ENCODE measurements at places on chromosomes 1 and 21.
A peak's percentile ranks its signal among the peaks of the same experiment; 100 is the strongest.

- DNase-seq = no peak
Measured at GRCh38 chr1:207059881-207060280, 6.8 kb downstream of the PFKFB2 start.

DNA sequence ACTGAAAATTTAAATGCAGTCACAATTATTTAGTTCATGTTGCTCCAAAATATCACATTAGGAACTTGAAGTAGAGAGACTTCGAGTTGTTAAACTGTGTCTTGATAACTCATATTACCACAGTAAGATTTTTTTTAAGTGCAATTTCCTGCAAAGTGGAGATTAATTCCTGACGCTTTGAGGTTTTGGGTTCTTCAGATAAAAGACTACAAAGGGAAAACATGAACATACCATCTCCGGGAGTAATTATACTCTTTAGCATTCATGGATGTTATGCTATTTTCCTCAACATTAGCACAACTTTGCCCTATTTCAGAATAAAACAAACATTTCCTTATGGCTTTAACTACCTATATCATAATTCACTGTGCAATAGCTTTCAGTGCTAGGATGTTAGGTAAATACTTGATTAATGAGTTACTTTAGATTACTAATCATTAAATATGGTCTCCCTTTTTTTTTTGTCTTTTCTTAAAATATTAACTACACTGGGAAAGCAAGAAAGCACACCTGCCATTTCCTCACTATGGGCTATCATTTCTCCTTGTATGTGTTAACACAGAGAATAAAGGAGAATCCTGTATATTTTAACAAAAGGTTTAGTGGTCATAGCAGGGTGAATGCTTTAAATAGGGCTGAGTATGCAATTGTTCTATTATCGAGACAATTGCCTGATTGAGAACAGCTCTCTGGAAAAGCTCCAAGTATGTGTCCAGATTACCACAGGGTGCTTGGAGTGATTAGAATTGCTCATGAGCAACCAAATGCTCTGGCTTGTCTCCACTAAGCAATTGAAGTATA is 252.5 kb upstream of the C1orf105 start:
- DNase-seq = peak; percentile 40

GRCh38 chr1:54010415-54011117 is 7.4 kb downstream of the LDLRAD1 start:
- no peak for DNase-seq

- no peak for DNase-seq
Measured at GRCh38 chr1:161928056-161928455, 95.6 kb downstream of the OLFML2B start.

DNA sequence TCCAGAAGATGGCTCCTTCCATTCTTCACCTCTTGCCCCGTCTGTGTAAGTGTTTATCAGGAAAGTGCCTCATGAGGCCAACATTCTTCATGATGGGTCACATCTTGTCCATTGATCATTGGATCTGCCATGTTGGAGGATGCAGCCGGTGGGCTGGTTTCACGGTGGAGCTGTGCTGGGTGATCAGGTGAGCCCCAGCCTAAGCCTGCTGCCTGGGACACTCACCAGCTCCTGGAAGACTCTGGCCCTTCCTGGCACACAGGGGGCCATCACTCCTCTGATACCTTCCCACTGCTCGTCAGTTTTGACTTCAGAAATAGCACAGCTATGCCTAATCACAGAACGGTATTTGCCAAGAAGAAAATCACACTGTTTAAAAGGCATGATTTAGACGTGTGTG is 38.3 kb downstream of the UBASH3A start:
- DNase-seq = no peak

DNA sequence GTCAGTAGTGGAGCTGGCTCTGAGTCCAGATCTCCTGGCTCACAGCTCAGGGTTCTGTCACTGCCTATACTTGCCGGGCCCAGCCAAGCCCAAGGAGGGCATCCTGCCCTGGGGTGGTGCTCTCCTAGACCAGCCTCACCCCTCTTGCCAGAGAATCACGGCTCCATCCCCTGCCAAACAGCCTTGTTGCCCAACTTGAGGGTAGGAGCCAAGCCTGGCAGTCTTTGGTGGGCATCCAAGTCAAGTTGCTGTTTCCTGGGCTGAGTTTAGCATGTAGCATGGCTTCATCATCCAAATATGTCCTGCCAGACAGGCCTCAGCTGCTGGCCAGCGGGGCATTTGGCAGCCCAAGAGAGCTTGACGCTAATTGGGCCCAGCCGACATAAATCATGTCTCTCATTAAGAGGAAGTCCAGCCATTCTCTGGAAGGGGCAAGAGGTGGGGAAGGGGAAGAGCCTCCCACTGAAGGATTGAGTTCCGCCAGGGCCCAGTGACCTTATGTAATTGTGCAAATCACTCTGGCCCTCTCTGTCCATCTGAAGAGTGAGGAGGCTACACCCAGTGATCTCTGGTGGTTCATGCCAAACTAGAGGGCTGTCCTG is 22.6 kb upstream of the TRABD2B start:
- peak; percentile 51 for DNase-seq

DNA sequence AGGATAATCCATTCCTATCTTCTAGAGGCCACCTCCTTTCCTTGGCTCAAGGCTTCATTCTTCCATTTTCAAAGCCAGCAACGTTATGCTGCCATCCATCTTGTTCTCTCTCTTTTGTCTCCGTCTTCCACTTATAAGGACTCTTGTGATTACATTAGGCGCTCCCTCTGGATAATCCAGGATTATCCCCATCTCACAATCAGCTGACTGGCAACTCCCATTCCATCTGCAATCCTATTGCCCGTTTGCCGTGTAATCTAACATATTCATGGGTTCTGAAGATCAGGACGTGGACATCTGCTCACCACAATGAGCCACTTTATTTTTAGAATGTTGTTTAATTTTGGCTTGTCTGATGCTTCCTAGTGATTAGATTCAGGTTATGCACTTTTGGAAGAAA is 89.3 kb downstream of the EBNA1BP2 start:
- no peak for DNase-seq

GRCh38 chr1:235739124-235739523 is 89.5 kb upstream of the GNG4 start:
- DNase-seq = no peak

- no peak for DNase-seq
Measured at GRCh38 chr1:79737193-79737592, 730.7 kb upstream of the ADGRL4 start.

DNA sequence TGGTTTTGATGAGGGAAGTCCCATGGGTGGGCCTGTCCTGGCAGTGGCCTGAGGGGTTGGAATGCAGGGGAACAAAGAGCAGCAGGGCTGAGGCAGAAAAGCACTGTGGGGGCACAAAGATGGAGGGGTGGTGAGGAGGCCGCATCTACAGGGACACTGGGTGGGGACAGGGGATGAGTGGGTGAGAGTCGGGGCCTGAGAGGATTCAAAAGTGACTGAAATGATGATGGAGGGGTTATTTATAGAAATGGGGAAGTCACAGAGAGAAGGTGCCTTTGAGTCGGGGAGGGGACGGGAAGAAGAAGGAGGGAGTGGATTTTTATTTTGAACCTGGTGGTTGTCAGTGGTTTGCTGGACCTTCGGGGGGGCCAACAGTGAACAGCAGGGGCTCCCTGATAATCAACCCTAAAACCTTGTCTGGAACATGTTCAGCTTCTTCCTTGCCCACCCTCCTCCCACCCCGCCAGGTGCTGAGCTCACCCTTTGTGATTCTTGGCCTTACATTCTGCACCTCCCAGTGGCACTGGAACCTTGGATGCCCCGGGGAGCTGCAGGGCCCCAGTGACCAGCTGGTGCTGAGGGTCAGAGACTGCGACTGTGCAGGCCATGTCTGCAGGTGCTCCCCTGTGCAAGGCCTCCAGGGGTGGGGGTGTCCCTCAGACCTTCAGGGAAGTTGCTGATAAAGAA is 42.9 kb downstream of the IER5 start:
- DNase-seq = no peak

GRCh38 chr1:118982821-118983557 is 5.2 kb downstream of the TBX15 start:
- DNase-seq = no peak

GRCh38 chr1:3846541-3846940 is 10.5 kb downstream of the CEP104 start:
- DNase-seq = no peak

DNA sequence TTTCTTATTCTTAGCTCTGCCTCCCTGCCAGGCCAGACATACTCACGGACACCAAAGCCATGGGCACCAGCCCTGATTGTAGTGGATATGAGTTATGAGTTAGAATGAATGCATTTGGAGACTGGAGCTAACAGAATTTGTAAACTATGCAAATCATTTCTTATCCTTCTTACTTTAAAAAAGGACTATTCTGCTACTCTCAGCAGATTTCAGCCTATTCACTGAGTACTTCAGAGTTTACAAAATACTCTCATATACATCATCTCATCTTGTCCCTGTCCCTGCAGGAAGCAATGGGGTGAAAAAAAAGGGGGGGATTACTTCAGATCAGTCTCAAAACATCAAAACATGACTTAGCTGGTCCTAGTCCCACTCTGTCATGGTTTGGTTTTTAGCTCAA is 541.4 kb upstream of the PLXNA2 start:
- no peak for DNase-seq

DNA sequence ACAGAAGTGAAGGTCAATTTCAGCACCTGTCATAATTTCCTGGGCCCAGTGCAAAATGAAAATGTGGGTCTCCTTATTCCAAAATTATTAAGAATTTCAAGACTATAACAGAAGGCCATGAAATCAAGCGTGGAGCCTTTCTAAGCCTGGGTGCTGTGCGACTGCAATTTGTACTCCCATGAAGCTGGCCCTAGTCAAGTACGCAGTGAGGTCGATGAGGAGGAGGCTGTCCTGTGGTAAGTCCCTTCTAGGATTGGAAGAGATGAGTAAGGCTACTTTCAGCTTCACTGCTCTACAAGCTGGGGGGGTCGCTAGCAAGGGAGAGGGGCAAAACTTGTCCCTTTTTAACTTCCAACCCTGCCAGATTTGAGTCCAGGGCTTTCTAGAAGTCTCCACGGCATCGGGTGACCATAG is 410 bp upstream of the NUDC start:
- DNase-seq = no peak

GRCh38 chr1:200154069-200154767 is 126.7 kb downstream of the NR5A2 start:
- DNase-seq = no peak

DNA sequence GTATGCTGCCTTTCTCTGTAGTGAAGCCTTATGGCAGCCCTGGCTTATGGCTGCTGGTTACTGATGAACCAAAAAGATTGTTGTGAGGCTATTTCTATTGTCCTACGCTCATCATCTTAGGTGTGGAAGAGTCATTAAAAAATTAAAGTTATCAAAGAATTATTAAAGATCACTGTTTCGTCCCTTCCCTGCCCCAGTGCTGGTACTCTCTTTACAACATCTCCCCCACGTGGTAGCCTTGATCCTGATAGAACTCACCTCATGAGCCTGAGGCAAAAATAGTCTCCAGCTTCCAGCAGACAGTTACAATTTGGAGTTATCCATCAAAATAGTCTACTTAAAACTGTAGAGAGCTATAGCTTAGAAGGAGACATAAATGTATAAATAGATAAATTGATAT is 201.5 kb downstream of the S1PR1 start:
- peak; percentile 13 for DNase-seq

DNA sequence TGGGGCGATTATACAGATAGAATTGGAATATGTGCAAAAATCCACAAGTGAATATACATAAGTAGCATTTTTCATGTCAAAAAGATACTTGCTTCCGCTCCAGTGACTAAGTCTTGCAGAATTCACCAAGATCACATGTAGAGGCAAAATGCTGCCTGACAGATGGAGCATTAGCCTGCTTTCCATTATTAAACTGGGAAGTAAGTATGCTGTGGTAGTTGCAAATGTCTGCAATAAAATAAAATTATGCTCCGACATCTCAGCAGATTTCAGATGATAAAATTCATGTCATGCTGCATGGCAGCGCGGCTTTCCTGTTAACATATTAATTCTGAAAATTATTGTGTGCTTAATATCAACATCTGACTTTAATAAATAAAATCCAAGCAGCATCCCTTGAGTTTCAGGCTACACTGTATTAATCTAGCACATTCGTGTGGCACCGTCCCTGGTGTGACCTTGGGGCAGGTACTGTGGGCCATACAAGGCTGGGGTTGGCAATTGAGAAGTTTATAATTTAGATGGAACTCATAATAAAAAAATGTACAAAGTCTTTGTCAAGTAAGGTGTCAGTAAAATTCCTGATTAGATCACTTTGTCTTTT is 366.4 kb upstream of the ZP4 start:
- DNase-seq = no peak

GRCh38 chr1:41619511-41620364 is 135.3 kb upstream of the EDN2 start:
- DNase-seq = no peak

GRCh38 chr1:100774370-100774769 is 54.8 kb downstream of the VCAM1 start:
- DNase-seq = no peak

GRCh38 chr1:108041360-108042142 is 76.6 kb upstream of the VAV3 start:
- DNase-seq = no peak

DNA sequence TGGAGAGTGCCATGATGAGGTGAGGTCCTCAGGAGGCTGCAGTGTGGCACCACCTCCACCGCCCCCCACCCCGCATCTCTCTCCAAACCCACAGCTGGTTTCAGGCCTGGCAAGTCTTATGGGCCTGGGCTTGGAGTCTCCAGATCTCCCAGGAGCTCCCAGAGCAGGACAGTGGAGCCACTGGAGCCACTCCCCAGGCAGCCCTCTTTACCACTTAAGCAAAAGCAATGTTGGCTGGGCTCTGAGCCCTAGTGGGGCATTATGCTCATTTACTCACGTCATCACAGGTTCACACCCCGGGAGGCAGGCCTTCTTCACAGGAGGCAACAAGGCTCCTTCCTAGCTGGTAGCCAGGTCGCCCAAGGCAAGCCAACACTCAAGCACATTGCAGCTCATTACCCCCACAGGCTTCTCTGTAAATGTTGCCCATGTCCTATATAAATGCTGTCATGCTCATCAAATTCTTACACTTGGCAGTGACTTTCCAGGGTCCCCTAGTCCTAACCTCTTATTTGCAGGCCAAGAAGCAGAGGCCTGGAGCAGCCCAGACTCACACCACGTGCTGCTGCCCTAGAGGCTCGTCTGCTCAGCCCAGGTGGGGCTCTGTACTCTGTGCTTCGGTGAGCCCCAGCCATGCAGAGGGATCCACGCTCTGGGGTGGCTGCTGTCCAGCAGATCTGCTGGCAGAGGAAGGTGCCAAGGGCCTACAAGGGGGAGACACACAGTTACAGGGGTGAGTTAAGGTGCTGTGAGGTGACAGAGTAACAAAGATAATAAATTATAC is 459.3 kb downstream of the MATN1 start:
- DNase-seq = no peak

GRCh38 chr1:201329286-201329685 is 46.0 kb downstream of the PKP1 start:
- no peak for DNase-seq

- no peak for DNase-seq
Measured at GRCh38 chr1:29496701-29497100, 260.4 kb downstream of the PTPRU start.

GRCh38 chr1:91760512-91760911 is 125.4 kb downstream of the TGFBR3 start:
- no peak for DNase-seq

GRCh38 chr1:39262802-39263201 is 58.3 kb downstream of the MACF1 start:
- no peak for DNase-seq

- no peak for DNase-seq
Measured at GRCh38 chr1:116762781-116763115, 8.5 kb downstream of the CD2 start.

All from AG20443 (cell line).